ENCODE measurements at places on chromosomes 6 and 20.

GRCh38 chr20:36150847-36151539, 3.5 kb upstream of the EPB41L1 start:
- no peak for DNase-seq

DNA sequence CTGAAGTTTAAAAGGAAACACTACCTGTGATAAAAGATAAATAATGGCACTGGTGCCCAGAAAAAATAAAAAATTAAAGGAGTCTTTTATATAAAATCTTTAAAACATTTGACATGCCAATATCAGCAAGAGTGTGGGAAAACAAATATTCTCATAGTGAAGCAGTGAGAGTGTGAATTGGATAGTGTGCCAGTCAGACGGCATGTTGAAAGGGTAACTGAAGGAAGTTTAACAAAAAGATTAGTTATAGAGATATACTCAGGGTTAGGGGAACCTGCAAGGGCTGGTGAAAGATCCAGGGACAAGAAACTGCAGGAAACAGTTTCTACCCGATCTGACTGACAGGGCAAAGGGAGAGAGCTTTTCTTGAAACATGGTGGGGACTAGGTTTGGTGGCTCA, 22.2 kb upstream of the GMNN start:
- no peak for DNase-seq

- no peak for DNase-seq
These were observed 12.5 kb downstream of the AGPAT4 start for GRCh38 chr6:161261325-161261724.

- DNase-seq: no peak
These were observed 758.3 kb downstream of the HDGFL1 start for GRCh38 chr6:23327621-23328020.

DNA sequence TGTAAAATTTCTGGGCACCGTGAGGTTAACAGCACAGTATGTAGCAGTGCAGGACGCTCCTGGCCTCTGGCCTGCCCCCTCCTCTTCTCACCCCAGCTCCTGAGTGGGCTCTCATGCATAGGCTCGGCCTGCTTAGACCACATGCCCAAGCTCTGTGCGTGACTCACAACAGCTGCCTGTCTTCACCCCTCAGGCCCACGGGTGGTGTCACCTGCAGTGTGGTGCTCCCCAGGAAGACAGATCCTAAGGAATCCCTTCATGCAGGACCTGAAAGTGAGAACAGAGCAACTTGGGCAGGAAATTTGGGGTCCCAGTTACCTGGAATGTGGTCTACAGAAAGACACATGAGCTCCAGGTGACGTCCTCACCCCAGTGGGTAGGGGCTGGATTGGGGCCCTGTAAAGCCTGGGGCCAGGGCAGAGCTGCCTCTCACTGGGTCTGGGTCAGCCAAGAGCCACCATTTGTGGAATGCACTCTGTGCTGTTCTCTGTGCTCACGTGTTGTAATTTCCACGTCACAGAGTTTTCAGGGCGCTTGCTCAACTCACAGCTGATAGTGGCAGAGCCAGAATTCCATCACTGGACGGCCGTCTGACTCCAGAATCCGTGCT, 37.0 kb upstream of the PXDC1 start:
- no peak for DNase-seq

DNA sequence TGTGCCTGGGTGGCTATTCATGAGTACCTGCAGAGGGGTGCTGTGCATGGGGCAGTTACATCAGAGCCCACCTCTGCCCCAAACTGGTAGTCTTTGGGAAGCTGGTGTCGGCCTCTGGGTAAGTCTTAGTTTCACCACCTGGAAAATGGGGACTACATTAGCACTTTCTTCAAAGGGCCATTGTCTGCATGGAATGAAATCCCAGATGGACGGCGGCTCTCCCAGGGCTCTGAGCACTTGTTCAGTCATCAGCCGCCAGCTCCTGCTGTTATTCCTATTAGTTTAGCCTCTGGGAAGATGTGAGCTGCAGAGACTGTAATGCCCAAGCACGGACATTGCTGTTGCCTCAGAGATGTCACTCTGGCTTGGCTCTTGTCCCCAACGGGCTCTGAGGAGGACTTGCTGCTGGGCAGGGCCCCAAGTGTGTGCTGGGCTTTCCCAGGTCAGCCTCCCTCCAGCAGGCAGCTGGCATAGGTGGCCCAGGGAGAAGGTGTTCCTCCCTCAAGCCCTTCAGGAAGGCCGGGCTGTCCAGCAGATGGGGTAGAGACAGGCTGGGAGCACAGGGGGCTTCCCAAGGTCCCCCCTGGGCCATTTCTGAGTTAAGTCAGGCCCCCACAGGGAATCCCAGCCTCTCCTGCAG, 268.3 kb downstream of the TFAP2C start:
- DNase-seq: no peak

- DNase-seq: no peak
These were observed 48.7 kb upstream of the SRSF6 start for GRCh38 chr20:43408848-43409576.

GRCh38 chr6:98310443-98310842, 523.9 kb upstream of the POU3F2 start:
- DNase-seq: no peak

- no peak for DNase-seq
These were observed 31.4 kb downstream of the SLC35F1 start for GRCh38 chr6:117938311-117938995.

- DNase-seq: peak; percentile 70
These were observed 1.5 kb upstream of the GMEB2 start for GRCh38 chr20:63628246-63628975.

GRCh38 chr6:25698631-25699030, 46.6 kb downstream of the SCGN start:
- no peak for DNase-seq

GRCh38 chr20:3889489-3890397, 556 bp downstream of the PANK2 start:
- peak; percentile 19 for DNase-seq

DNA sequence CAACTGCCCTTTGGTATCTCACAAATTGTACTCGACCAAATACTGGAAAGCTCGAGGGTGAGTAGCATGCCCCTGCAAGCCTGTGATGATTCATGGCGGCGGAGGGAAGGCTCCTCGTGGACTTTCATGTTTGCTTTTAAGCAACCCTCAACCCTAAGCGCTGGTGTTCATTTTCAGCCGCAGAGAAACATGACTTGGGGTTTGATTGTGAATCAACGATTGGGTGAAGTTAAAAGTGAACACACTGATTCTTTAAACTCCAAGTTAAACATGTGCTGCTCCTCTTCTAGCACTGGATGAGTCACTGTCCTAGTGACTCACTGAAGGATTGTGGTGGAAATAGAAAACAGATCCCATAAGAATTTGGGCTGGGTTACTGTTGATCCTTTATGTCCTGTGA, 8.3 kb downstream of the CD109 start:
- no peak for DNase-seq

DNA sequence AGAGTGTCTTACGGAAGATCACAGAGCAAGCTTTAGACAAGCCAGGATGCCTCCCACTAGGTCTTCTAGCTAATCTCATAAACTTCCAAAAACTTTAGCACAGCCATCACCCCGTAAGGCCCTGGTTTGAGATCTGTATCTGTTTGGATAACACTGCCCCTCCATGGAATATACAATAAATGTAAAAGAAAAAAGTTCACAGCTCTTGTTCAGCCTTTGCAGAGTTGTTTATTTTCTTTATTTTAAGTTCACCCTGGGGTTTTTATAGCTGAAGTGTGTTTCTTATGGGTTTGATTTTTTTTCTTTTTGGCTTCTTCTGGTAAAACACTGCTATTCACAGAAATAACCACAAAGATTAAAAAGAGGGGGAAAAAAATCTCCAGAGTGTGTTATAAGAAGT, 125.6 kb downstream of the EYA2 start:
- DNase-seq: no peak

GRCh38 chr6:65830151-65830550, 123.1 kb upstream of the EYS start:
- no peak for DNase-seq

GRCh38 chr20:45817376-45818194, 5.1 kb downstream of the UBE2C start:
- no peak for DNase-seq

- DNase-seq: no peak
These were observed 52.9 kb upstream of the MLN start for GRCh38 chr6:33856655-33857054.

Measured in pancreas (tissue), 10 donors.